ENCODE measurements at places on chromosomes 7 and 10. TPM values are rescaled to one million over a fixed set of nuclear protein-coding genes. Genes with fewer than 3 reads are reported as not detected.

- H3K27me3 ChIP-seq, result no peaks in the 10 kb centered on the region
- H3K4me3 ChIP-seq, result no peak overlapping the region
- no peak for DNase-seq
- no peaks in the 10 kb centered on the region for H3K4me1 ChIP-seq
Measured at GRCh38 chr7:32588657-32589056, 93.4 kb downstream of the AVL9 start.

- no peak overlapping the region for H3K4me3 ChIP-seq
- H3K27me3 ChIP-seq, result no peaks in the 10 kb centered on the region
- no peaks in the 10 kb centered on the region for H3K36me3 ChIP-seq
- H3K4me1 ChIP-seq, result no peaks in the 10 kb centered on the region
- no peak for DNase-seq
- H3K27ac ChIP-seq, result no peak overlapping the region
Measured at GRCh38 chr10:2478656-2479055, 588.7 kb upstream of the PFKP start.

- peaks cover under 1% of the 10 kb centered on the region for H3K27me3 ChIP-seq
- DNase-seq, result no peak
- no peak overlapping the region for H3K27ac ChIP-seq
- no peaks in the 10 kb centered on the region for H3K4me1 ChIP-seq
- no peaks in the 10 kb centered on the region for H3K36me3 ChIP-seq
- no peak overlapping the region for H3K4me3 ChIP-seq
Measured at GRCh38 chr10:126851414-126852108, 53.7 kb upstream of the DOCK1 start.

DNA sequence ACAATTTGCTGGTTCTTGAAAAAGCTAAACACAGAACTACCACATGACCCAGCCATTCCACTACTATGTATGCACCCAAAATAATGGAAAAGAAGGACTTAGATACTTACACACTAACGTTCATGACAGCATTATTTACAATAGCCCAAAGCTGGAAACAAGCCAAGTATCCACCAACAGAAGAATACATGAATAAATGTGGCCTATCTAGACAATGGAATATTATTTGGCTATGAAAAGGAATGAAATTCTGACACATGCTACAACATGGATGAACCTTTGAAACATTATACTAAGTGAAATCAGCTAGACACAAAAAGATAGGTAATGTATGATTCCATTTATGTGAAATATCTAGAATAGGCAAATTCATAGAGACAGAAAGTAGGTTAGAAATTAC lies 67.4 kb upstream of the EXOC4 start:
- no peaks in the 10 kb centered on the region for H3K4me1 ChIP-seq
- no peaks in the 10 kb centered on the region for H3K27me3 ChIP-seq
- no peak overlapping the region for H3K4me3 ChIP-seq
- no peaks in the 10 kb centered on the region for H3K36me3 ChIP-seq
- no peak overlapping the region for H3K27ac ChIP-seq
- no peak for DNase-seq

- peaks cover 2% of the 10 kb centered on the region for H3K4me1 ChIP-seq
- H3K4me3 ChIP-seq, result no peak overlapping the region
- H3K27ac ChIP-seq, result no peak overlapping the region
- DNase-seq, result no peak
- no peaks in the 10 kb centered on the region for H3K27me3 ChIP-seq
Measured at GRCh38 chr10:103457176-103457712, 1.5 kb downstream of the CALHM1 start.

DNA sequence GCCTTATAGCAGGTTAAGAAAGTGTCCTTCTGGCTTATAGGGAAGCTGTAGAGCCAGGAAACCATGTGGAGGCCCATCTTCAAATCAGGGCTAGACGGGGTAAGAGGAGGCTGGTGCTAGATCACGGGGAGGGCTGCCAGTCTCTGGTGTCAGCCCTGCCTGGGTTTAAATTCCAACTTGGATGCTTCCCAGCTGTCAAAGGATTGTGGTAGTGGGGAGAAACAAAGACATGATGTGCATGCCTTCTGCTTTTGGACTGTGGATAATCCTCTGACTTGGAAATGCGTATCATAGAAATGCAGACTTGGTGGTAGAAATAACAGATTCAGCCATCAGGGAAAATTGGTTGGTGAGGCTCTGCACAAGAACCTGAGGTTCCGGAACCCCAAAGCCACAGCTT lies 325.6 kb downstream of the PHTF2 start:
- no peak overlapping the region for H3K4me3 ChIP-seq
- H3K36me3 ChIP-seq, result no peaks in the 10 kb centered on the region
- no peak overlapping the region for H3K27ac ChIP-seq
- no peaks in the 10 kb centered on the region for H3K27me3 ChIP-seq
- no peak for DNase-seq

The FAM13C gene
- not detected for total RNA-seq

The RNLS gene
- 3.2 TPM for total RNA-seq

The TMEM26 gene
- total RNA-seq, result not detected

The PKD2L1 gene
- total RNA-seq, result not detected

The EGFR gene
- not detected for total RNA-seq

The PLEKHS1 gene
- total RNA-seq, result not detected

Measured in T-cell (primary cell).